Germinal center (tissue), 1 donor: ENCODE measurements at places on chromosomes 7 and 10.

- DNase-seq, result no peak
These were observed 22.4 kb downstream of the DNAJC12 start for GRCh38 chr10:67815571-67816059.

GRCh38 chr7:76260171-76260703, 42.2 kb upstream of the HSPB1 start:
- DNase-seq, result peak; percentile 65

GRCh38 chr7:149414745-149415390, 46.0 kb downstream of the ZNF777 start:
- peak; percentile 16 for DNase-seq

DNA sequence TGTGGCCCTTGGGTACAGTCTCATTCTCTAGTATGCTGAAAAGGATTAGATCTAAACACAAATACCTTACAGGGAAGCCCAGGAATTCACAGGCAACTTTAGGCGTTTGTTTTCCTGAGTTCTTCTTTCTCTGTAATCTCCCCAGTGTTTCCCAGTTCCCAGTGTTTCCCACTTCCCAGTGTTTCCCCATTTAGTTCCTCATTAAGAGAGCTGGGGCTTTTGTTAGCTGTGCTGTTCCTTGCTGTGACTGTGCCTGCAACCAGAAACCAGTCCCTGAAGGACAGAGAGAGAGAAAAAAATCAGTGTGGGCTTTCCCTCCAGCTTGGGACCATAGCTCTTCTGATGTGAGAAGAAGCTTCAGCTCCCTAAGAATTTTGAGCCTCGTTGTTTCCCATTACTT, 802.9 kb upstream of the COBL start:
- no peak for DNase-seq

GRCh38 chr10:64040781-64041180, 519.6 kb downstream of the REEP3 start:
- DNase-seq, result no peak

DNA sequence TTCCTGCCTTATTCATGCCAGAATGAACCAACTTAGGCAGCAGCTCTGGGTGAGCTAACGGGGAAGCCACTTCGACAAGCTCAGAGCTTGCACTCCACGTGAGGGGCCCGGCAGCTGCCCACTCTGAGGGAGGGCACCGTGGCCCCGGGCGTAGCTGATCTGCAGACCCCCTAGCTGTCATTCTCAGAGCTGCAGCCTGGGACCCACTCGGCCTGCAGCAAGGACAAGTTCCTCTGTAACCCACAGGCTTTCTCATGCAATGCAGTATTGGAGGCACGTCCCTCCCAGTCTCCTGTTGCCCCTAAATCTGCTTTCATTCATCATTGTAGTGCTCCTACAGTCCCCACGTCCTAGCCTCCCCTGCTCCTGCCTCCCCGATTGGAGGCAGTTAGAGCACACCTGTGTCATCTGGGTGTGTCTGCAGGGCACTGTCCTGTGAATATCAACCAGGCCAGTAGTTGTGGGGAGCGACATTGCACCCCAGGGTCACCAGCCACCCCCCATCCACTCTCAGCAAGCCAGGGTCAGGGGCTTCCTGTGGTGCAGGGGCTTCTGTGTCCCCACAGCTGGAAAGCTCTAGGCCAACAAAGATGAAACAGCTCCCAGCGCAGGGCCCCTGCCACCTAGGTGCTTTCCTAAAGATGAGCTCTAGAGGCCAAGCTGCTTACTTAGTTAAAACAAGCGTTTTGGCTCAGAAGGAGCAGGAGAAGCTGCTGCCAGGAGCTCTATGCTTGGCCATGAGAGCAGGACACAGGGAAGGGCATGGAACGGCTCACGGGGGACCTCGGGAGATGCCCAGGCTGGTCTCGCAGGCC, 333.6 kb downstream of the ADARB2 start:
- no peak for DNase-seq

DNA sequence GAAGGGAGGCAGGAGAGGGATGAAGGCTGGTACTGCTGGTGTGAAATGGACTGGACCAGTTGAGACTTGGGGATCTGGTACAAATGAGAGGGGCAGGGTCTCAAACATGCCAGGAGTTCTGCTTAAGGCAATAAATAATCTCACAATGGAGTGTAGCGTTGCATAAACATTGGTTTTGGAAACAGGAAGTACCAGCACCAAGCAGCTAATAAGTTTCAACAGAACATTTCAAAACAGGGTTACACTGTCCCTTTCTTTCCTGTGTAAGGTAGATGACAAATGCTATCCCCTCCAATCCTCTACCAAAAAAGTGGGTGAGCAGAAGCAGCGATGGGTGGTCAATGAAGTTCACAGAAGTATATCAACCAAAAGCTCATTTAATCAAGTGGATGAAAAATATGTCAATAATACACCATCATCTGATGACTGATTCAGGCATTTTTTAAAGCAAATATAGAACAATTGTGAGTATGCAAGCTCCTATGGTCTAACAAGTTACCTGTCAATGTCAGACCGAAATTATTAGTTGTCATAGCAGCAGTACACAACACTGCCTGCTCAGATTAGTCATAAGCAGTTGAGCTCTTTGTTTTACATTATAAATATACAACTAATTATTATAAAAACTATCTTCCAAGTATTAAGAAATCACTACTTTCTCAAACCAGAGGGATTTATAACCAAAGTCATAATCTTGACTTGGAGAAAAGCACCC, 220.0 kb downstream of the FAM107B start:
- DNase-seq, result peak; percentile 38

- no peak for DNase-seq
These were observed 31.4 kb downstream of the LRMDA start for GRCh38 chr10:75462865-75463264.

GRCh38 chr7:105489409-105489808, 32.7 kb downstream of the PUS7 start:
- no peak for DNase-seq

- DNase-seq, result no peak
These were observed 150.4 kb downstream of the MAD1L1 start for GRCh38 chr7:2082139-2082998.

- no peak for DNase-seq
These were observed 35.0 kb upstream of the DAGLB start for GRCh38 chr7:6482743-6483119.
